ENCODE measurements at places on chromosomes 3 and 15.

- DNase-seq, result no peak
Measured at GRCh38 chr3:14802381-14802731, 16.4 kb upstream of the FGD5 start.

DNA sequence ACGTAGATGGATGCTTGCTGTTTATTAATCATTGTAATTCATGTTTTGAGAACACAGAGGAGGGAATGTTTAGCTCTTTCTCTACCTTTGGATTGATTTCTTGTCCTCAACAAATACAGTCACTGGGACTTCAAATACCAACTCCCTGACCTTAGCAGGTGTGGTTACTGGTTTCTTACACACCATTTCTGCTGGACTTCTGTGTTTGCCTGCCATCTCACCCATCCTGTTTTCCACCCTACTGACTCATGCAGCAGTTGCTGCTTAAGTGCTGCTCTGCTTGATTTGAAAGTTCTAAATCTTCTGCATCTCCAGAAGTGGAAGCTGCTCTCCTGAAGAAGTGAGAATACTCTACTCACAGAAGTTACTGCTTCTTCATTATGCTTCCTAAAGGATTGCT is 170.3 kb downstream of the ZPLD1 start:
- DNase-seq, result no peak

GRCh38 chr3:29686889-29687592 is 406.2 kb downstream of the RBMS3 start:
- no peak for DNase-seq

DNA sequence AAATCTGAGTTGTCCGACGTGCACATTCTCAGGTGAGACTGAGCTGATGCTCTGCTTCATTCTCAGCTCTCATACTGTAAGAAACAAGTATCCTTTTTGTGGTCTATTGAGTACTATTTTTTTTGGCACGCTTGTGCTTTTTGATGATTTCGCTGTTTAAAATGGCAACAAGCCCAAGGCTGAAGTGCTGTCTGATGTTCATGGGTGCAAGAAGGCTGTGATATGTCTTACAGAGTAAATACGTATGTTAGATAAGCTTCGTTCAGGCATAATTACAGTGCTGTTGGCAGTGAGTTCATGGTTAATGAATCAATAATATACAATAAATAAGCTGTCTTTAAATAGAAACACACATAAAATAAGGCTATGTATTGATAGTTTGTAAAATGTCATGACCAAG is 27.2 kb downstream of the AQR start:
- DNase-seq, result no peak

GRCh38 chr3:49606427-49606826 is 52.1 kb downstream of the BSN start:
- DNase-seq, result peak; percentile 25

DNA sequence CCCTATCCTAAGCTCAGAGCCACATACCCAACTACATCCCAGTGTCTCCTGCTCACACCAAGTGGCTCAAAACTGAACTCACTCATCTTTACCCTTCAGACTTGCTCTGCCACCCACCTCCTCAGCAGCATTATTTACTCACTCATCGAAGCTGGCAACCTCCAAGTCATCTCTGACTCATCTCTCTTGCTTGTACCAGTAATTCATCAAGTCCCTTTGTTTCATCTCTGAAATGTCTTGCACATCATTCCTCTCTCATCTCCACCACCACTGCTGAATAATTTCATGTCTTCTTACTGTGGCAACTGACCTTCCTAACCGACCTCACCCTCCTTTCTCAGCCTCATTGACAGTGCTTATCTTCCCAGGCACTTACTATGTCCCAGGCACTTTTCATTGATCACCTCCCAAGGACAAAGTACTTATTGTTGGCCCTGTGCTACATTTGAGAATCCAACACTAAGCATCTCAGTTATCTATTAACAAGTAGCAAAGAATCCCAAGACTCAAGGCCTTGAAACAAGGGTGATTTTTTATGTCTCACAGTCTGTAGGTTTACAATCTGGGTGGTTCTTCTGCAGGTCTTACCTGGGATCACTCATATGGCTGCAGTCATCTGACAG is 82.0 kb downstream of the MRPL46 start:
- no peak for DNase-seq

- no peak for DNase-seq
Measured at GRCh38 chr15:47184003-47184907, 533.0 kb upstream of the SEMA6D start.

GRCh38 chr3:80232760-80233159 is 465.0 kb upstream of the ROBO1 start:
- no peak for DNase-seq

GRCh38 chr3:52554026-52554755 is 17.8 kb downstream of the UQCC5 start:
- DNase-seq, result no peak

GRCh38 chr3:153096731-153097131 is 65.3 kb upstream of the RAP2B start:
- DNase-seq, result no peak

GRCh38 chr3:5115506-5116162 is 6.5 kb upstream of the ARL8B start:
- no peak for DNase-seq

DNA sequence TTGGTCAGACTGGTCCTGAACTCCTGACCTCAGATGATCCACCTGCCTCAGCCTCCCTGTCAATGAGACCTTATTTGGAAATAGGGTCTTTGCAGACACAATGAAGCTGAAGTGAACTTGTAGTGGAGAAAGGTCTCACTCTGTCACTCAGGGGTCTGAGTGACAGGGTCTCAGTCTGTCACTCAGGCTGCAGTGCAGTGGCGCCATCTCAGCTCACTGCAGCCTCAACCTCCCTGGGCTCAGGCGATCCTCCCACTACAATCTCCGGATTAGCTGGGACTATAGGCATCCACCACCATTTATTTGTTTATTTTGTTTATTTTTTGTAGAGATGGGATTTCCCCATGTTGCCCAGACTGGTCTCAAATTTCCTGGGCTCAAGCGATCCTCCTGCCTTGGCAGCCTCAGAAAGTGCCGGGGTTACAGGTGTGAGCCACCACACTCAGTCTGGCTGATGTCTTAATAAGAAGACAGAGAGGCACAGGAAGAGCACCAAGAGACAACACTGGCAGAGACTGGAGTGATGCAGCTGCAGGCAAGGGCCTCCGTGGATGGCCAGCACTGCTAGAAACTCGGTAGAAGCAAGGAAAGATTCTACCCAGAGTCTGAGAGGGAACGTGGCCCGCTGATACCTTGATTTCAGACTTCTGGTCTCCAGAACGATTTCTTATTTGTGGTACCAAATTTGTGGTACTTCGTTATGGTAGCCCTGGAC is 26.2 kb upstream of the RAF1 start:
- no peak for DNase-seq

- DNase-seq, result no peak
Measured at GRCh38 chr3:45564172-45564571, 30.4 kb upstream of the LIMD1 start.

- no peak for DNase-seq
Measured at GRCh38 chr3:108603691-108604090, 14.2 kb downstream of the DZIP3 start.

DNA sequence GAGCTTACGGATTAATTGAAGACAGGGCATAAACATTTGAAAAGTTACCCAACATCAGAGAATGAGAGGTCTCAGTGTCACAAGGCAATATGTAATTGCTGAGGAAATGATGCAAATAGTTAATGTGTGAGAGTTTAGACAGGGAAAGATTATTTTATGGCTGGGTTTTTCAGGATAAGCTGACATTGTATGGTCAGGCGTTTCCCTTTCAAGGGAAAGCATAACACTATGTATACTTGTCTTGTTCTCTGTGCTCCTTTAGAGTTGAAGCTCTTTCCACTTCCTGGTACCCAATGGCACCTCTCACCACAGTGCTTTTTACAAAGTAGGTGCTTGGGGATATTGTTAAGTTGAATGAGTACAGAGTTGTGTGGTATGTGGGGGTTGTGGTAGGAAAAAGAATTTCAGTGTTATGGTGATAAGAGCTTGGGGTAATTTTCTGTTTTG is 19.9 kb downstream of the IQGAP1 start:
- no peak for DNase-seq

DNA sequence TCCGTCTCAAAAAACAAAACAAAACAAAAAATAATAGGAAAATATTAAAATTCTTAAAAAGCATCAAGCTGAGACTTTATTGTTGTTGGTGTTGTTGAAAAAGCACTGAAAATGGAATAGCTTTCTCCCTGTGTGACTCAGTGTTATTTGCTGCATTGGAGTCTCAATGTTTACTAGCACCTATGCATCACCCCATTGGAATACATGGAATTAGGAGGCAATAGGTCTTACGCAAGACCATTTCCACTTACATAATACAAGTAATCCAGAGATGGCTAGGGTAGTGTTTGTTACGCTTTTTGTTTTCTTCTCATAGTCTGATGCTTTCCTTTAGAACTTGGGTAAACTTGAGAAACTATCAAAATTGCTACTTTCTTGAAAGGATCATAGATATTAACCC is 15.2 kb downstream of the GXYLT2 start:
- no peak for DNase-seq

DNA sequence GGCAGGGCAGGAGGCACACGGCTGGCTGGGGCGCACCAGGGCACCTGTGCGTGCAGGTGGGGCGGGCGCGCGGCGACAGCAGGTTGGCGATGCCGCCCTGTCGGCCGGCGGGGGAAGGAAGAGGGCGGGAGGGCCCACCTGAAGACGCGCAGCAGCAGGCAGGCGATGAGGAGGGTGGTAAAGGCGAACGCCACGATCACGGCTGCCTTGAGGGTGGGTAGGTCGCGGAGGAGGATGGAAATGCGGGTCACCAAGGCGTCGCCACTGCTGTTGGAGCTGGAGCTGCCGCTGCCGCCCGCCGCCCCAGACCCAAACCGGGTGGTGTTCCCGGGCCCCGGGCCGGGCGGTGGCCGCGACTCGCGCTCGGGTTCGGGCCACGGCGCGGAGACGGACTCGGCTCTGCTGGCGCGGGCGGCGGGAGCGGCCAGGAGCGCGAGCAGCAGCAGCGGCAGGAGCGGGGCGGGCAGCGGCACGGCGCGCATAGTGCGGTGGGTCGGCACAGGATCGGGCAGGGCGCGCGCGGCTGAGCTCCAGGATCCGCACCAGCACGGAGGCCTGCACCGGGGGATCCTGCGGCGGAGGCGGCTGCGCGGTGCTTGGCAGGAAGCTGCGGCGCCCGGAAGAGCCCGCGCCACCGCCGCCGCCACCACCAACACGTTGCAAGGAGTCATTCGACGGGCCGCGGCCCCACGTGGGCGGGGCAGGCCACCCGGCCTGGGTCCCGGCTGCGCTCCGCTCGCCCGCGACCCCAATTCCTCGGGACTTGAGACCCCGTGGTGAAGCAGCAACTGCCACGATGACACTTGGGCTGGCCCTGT is at the start of gene FAM174B:
Gene FAM174B, minus strand, starts transcription at position 598 of the 818 bp plus-strand sequence.
- DNase-seq, result no peak

DNA sequence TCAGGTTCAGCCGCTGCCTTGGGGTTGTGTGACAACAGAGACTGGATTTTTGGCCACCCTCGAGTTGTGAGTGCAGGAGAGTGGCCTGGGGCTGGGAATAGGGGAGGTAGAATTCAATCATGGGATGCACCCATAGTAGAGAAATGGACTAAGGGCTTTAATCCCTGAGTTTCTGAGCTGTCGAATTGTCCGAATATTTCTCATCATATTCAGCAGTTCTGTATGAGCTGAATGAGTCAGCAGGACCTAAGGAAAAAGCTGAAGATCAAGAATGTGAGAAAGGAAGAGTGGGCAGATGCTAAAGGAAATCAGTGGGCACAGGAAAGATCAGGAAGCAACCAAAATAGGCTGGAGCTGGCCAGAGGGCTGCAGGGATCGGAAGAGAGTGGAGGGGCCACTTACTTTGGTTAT is 44.4 kb upstream of the SACM1L start:
- DNase-seq, result no peak

- no peak for DNase-seq
Measured at GRCh38 chr15:74431116-74431515, 2.6 kb downstream of the SEMA7A start.

DNA sequence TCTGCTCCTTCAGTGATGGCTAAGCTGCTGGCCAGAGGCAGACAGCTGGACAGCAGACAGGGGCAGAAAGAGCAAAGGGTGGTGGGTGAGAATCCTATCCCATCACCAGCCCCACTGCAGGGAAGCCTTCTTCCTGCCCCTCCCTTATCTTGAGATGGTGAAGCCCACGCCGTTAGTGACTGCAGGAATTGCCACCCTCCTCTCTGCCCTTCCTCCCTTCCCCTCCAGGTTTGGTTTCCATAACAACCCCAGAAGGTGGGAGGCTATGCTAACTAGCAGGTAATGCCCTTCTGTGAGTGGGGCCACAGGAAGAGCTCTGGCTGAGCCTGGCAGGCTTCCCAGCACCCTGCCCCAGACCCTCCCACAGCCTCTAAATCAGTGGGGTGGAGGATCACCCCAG is 32.8 kb downstream of the SCN5A start:
- DNase-seq, result no peak

GRCh38 chr3:13580256-13581023 is 31.5 kb downstream of the FBLN2 start:
- peak; percentile 45 for DNase-seq

DNA sequence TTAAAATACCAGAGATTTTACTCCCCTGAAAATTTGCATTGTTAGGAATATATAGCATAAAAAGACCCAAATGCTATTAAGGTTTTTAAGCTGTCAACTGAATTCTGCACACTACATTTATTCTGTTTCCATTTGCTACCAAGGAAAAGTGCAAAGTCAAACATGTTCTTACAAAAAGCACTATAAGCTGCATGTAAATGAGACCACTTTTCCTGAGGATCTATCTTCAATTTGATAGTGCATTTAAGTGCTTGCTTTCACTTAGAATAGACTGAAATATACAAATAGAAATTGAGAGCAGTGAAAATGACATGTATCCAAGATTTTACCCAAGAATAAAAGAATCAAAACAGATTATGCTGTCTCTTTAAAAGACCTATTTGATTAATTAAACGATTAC is 1216.2 kb downstream of the ROBO2 start:
- DNase-seq, result no peak

GRCh38 chr3:3893590-3893989 is 94.4 kb downstream of the LRRN1 start:
- DNase-seq, result no peak

DNA sequence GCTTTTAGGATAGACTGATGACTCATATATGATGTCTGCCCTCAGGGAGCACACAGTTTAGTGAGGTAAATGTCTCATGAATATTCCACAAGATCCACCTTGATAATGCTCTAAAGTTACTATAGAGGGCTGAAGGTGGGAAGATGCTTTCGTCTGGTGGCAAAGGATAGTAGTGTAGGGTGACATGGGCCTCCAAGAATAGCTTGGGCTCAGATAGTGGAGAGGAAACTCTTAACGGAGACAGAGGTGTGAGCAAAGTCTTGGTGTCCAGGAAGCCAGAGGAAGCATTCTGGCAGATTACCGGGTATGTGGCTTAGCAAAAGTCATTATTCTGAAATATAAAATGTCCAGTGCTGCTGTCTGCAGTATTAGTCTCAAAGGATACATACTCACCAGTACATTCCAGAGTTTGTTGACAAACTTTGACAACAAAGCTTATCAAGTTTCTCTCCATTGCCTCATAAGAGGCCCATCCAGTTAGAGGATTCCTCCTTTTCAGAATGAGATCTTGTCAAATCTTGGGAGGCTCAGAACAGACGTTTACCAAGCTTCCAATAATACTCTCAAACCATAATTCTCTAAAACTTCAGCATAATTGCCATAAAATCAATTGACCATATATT is 316.7 kb downstream of the LPP start:
- DNase-seq, result no peak

Measured in tibial artery (tissue), 4 donors.